ENCODE measurements at places on chromosomes 3 and 15.

- no peak for DNase-seq
Observed at GRCh38 chr3:150737874-150738679, 24.9 kb downstream of the SIAH2 start.

DNA sequence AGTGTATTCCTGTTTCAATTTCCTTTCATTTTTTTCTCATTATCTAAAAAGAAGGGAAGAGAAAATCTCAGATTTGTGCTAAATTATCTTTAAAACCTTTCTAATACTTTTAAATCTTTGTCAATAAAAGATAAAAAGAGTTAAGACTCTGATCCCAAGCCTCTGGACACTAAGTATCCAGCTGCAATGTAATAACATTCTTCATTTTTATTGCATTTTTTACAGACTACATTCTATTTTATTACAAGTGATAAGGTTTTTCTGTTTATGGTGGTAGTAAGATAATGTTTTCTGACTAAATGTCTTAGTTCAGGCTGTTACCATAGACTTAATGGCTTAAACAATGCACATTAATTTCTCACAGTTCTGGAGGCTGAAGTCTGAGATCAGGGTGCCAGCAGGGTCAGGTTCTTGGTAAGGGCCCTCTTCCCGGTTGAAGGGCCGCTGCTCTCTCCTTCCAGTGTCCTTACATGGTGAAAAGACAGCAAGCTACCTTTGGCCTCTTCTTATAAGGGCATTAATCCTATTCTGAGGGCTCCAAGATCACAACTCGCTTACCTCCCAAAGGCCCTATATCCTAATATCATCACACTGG is 19.7 kb downstream of the KCNAB1 start:
- DNase-seq: no peak

DNA sequence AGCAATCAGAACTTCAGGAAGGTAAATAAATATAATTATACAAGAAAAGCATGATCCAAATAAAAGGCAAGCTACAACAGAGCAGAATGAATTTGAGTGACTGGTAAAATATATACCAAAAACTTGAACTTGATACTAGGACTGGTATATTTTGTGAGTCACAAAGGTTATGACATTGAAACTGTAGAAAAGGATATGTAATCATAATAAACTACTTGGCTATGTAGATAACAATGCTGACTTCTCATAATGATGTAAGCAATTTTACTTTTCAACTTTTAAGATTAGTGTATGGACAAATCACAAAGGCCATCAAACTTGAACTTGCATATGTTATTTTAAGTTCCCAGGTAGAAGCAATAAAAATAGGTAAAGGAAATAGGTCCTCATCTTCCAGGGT is 384.5 kb upstream of the NECTIN3 start:
- DNase-seq: no peak

- DNase-seq: no peak
Observed at GRCh38 chr3:51908026-51908425, 4.9 kb upstream of the IQCF1 start.

- no peak for DNase-seq
Observed at GRCh38 chr3:23038471-23038870, 164.7 kb upstream of the UBE2E2 start.

- no peak for DNase-seq
Observed at GRCh38 chr15:100383302-100384107, 41.7 kb upstream of the ADAMTS17 start.

- DNase-seq: no peak
Observed at GRCh38 chr15:80878867-80879250, 99.7 kb downstream of the CEMIP start.
